ENCODE measurements at places on chromosomes 4 and X.

GRCh38 chr4:28006021-28006420 lies 1145.4 kb downstream of the STIM2 start:
- no peak for DNase-seq

DNA sequence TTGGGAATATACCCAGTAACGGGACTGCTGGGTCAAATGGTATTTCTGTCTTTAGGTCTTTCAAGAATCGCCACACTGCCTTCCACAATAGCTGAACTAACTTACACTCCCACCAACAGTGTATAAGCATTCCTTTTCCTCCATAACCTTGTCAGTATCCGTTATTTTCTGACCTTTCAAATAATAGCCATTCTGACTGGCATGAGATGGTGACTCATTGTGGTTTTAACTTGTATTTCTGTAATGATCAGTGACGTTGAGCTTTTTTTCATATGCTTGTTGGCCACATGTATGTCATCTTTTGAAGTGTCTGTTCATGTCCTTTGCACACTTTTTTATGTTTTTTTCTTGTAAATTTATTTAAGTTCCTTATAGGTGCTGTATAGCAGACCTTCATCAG lies 81.2 kb downstream of the ADAM29 start:
- no peak for DNase-seq

DNA sequence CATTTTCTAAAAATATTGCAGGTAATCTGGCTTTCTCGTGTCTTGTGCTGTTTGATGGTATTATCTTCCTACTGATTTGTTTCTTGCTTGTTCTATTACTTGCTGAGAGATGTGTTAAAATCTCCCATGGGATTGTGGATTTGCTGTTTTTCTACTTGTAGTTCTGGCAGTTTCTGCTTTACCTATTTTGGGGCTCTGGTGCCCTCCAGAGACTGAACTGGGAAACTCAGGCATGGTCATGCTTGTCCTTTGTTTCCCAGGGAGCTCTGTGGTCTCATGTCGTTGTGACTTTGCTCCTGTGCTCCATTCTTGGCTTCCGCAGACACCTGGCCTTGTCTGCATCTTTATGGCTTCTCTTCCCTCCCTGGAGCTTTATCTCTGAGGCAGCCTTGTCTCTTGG lies 39.5 kb downstream of the NSD2 start:
- DNase-seq, result peak; percentile 48

GRCh38 chr4:140626661-140627376 lies 58.1 kb upstream of the UCP1 start:
- no peak for DNase-seq

DNA sequence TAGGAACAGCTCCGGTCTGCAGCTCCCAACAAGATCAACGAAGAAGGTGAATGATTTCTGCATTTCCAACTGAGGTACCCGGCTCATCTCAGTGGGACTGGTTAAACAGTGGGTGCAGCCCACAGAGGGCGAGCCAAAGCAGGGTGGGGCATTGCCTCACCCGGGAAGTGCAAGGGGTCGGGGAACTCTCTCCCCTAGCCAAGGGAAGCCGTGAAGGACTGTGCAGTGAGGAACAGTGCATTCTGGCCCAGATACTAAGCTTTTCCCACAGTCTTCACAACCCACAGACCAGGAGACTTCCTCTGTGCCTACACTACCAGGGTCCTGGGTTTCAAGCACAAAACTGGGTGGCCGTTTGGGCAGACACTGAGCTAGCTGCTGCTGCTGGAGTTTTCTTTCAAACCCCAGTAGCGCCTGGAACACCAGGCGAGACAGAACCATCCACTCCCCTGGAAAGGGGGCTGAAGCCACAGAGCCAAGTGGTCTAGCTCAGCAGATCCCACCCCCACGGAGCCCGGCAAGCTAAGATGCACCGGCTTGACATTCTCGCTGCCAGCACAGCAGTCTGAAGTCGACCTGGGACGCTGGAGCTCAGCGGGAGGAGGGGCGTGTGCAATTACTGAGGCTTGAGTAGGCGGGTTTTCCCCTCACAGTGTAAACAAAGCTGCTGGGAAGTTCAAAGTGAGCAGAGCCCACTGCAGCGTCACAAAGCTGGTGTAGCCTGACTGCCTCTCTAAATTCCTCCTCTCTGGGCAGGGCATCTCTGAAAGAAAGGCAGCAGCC lies 84.6 kb downstream of the THOC2 start:
- peak; percentile 31 for DNase-seq

DNA sequence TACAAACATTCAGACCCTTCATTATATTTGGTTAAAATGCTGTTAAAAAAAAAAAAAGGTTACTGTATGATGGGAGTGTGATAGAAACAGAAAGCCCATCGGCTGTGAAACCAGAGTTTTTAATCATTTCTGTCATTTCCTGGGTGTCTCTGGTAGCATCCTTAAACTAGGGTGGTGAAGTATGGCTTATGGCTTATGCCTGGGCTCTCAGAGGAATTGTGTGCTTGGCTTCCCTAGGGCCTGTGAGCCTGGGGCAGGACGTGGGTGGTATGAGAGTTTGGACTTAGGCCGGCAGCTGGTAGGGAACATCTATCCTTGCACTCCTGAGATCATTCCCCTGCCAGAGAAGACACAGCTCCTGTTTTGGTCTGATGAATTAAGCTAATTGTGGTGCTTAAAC lies 52.2 kb downstream of the DCUN1D4 start:
- no peak for DNase-seq

GRCh38 chr4:61727286-61727685 lies 527.2 kb downstream of the ADGRL3 start:
- DNase-seq, result no peak

GRCh38 chrX:43557792-43558191 lies 98.3 kb upstream of the MAOA start:
- no peak for DNase-seq

DNA sequence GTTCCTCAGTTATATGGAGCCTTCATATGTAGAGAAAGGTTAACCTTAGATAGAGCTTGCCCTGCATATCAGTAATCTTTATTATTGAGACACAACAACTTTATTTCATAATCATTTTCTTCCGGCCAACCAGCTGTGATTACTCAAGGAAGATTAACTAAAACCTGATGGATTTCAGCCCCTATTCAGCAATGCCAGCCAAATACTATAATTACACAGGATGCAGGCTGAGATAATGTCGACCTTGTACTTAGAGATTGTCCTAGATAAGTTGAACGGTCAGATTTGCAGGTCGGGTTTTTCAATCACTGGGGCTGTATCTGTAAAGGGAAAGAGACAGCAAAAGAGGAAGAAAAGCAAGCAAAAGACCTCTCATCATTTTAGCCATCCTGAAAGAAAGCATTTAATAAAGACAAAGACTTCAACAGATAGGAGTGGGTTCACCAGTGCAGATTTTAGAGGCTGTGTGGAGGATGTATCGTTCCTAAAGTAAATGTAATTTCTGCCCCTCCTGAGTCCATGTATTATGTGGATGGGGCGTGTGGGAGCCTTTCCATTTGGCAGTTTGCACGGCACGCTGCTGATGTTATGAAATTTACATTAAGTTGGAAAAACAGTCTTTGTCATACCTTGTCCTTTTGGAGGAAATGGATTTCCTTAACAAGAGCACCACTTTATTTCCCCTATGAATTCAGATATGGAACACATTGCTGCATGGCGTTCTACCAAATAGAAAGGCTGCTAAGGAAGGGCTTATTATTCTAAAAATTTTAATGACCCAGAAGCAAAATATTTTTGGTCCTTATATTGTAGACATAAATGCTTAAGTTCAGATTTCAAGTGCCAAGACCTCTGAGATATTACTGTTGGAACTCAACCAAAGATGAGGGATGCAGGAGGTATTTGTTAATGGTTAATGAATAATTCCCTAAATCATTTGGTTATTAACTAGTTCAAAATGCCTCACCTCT lies 496.7 kb downstream of the SPRY1 start:
- DNase-seq, result peak; percentile 12

GRCh38 chr4:52421811-52422213 lies 237.3 kb downstream of the USP46 start:
- no peak for DNase-seq

GRCh38 chrX:68847172-68847571 lies 18.4 kb downstream of the EFNB1 start:
- no peak for DNase-seq

GRCh38 chr4:83114576-83114975 lies at the start of gene PLAC8:
Gene PLAC8 (minus strand): TSS chr4:83114729. CDS start chr4:83107921, 6,808 bp downstream.
- DNase-seq, result peak; percentile 37

DNA sequence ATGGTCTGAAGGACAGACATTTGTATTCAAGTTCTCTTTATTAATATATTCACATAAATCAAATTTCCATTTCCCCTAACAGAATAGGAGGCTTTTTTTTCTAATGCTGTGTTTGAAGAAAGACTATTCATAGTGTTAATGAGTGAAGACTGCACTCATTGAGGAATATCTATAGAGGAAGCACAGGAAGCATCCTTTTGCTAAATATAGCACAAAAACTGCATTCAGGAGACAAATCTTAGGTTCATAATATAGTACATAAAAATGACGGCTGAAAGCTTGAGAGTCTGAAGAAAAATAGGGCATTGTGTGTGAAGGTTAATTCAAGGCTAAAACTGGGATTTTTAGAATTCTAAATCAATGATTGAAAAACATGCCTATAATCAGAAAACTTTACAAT lies 50.4 kb upstream of the ANKRD50 start:
- no peak for DNase-seq

GRCh38 chrX:45709381-45709780 lies 508.7 kb upstream of the DIPK2B start:
- no peak for DNase-seq

DNA sequence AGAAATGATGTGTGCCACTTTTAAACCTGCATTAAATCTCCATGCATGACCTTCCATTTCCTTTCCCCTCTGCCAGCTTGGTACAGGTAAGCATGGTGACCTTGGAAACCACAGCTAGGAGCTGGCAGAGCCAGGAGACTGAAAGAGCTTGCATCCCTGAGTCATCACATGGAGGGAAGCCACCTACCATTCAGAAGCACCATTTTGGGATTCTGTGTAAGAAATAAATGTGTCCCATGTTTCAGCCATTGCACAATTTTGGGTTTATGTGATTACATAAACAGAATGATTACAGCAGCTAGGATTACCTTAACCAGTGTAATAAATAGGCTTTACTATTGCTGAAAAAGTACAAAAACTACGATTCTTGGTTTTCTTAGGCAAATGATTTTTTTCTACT lies 17.3 kb upstream of the CCDC149 start:
- DNase-seq, result no peak

DNA sequence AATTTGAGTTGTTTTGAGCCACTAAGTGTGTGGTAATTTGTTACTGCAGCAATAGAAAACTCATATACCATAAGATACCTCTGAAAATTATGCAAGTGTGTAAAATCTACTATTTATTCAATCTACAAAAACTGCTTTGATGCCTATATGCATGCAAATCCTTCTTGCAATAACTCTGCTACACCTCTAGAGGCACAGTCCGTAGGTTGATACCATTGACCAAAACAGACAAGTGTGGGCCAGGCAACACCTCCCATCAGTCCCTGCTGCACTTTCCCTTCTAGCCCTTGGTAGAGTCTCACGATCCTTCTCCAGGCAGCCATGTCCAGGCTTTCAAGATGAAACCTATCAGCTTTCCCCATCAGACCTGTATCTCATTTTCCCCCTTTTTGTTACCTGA lies 48.8 kb upstream of the FAM9A start:
- peak; percentile 8 for DNase-seq

GRCh38 chrX:152642931-152643564 lies 5.4 kb downstream of the GABRQ start:
- DNase-seq, result no peak

- DNase-seq, result no peak
Measured at GRCh38 chrX:16418650-16419049, 231.3 kb upstream of the S100G start.

DNA sequence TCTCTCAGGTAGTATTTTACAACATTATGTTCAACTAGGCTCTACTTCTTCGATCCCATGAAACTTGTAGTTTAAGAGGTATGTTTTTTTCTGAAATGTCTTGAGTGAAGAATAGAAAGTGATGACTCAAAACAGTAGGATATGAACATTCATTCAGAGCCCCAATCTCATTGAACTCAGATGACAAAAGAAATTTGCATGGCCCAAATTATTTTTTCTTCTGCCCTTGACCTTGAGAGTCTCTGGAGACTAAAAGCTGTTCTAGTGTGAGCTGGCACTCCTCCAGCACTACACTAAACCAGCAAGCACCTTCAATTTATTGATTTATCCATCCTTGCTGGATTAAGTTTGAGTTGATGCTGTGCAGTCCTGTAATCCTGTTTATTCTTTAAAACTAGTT lies 4.0 kb downstream of the DCLK2 start:
- DNase-seq, result no peak

DNA sequence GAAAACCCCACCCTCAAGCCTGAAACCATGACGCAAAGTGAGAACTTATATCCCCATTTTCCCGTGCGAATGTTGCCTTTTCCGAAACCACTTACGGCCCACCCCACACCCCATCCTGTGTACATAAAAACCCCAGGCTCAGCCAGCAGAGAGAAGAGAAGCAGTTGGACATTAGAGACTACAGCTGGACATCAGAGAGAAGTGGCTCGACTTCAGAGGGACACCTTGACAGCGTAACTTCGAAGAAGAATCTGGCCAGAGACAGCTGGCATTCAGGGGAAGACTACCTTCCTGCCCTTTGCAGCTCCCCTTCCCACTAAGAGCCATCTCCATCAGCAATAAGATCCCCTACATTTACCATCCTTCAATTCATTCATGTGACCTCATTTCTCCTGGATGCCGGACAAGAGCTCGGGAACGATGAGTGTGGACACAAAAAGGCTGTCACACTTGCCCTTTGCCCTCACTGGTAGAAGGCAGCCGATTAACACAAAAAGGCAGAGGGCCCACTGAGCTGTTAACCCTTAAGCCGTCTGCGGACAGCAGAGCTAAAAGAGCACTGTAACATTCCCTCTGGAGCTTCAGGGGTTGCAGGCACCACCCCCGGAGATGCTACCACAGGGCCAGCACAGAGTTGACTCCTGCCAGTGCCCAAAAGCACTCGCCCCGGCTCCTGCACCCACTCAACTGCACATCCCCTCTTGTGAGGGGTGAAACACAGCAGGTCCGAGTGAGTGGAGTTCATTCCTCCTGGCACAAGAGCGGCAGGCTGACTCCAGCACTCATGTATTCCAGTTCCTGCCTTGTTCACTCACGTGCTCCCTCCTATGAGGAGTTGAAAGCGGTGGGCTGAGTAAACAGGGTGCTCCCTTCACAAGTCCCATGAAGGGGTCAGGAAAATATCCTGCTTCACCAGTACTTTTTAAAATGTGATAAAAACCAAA lies 7.5 kb downstream of the CHM start:
- no peak for DNase-seq
